Left cardiac atrium (tissue), 4 donors: ENCODE measurements at places on chromosomes 2 and 18. TPM values are rescaled to one million over a fixed set of nuclear protein-coding genes. Genes with fewer than 3 reads are reported as not detected.
A peak's percentile ranks its signal among the peaks of the same experiment; 100 is the strongest.

DNA sequence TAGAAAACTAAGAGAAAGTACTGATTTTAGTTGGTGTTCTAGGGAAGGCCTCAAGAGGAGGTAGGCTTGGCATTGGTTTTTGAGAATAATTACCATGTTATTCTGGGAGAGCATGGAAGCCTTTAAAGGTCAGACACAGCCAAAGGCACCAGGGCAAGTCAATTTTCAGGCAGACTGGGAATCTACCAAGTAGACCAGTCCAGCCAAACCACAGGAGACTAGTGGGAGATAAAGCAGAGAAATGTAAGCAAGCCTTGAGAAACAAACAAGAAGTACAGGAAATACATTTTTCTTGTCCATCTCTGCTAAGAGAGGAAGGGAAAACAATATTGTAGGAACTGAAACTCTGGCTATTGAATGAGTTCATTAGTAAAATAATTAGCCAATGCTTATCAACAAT lies 5.5 kb upstream of the CCDC68 start:
- no peak for DNase-seq

- no peak for DNase-seq
These were observed 197.3 kb downstream of the SLC8A1 start for GRCh38 chr2:40254611-40255010.

RAD51AP2 gene
- total RNA-seq, result 0.16 TPM

- DNase-seq, result no peak
These were observed 18.4 kb downstream of the VPS54 start for GRCh38 chr2:64000630-64001381.

- no peak for DNase-seq
These were observed 90.3 kb downstream of the PIK3C3 start for GRCh38 chr18:42045346-42045745.

GRCh38 chr2:196376984-196377877 lies 205.9 kb upstream of the STK17B start:
- no peak for DNase-seq

DPP4 gene
- total RNA-seq, result 1.7 TPM

DNA sequence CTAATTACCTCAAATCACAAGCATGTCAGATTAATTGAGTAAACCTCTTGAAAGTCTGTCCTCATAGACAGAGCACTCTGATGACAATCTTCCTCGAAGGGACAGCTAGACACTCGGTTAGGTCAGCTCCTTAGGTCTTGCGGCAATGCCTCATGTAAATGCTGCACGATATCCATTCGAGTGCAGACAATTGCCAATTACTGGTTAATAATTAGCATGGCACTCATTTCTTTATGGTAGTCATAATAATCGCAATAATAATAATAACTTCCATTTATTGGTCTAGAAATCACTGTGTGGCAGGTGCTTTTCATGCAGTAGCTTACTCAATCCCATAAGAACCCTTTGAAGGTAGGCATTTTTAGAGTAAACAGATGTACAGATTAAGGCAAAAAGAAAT lies 44.7 kb upstream of the DSC1 start:
- DNase-seq, result no peak

PCARE gene
- total RNA-seq, result 1.0 TPM

DNA sequence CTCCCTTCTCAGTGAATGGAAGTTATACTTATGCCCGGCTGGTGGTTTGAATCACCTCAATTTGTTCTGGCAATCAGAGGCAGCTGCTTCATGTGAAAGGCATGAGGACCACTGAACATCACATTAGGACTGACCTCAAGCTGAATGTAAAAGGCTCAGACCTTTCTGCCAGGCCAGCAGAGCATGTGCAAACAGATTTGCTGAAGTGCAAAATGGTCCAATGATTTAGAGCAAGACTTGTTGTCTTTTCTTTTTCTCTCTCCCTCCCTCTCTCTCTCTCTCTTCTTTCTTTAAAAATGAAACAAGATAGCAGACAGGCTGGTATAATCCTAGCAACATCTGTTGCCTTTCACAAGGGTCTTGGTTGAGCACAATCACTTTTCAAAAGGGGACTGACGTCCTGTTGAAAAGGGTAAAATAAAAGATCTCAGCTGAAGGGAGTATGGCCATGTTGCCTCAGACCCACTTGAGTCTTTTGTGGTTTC lies 13.3 kb upstream of the CDH7 start:
- no peak for DNase-seq

DNA sequence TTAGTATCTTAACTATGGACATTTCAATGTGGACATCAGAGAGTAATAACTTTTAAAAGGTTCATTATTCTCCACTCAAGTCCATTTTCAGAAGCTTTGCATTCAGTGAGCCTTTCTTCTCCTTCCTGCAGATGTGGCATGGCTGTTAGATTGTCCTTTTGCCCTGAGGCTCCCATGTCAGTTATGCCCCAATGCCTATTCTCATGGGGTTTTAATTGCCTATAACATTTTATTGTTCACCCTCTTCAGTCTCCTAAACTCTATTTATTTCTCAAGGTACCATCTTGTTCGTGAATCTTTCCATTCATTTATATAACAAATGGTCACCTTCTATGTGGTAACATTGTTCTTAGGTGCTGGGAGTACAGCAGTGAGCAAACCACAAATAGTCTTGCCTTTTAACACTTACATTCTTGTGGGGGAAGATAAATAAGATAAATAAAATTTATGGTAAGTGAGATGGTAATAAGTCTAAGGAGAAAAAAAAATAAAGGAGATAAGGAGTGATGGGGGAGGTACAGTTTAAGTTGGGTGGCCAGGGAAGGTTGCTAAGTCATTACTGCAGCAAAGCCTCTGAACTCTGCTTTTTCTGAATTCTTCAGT lies 277.9 kb upstream of the SIX3 start:
- DNase-seq, result no peak

SERPINB13 gene
- total RNA-seq, result not detected

STK11IP gene
- total RNA-seq, result 14.1 TPM

DNA sequence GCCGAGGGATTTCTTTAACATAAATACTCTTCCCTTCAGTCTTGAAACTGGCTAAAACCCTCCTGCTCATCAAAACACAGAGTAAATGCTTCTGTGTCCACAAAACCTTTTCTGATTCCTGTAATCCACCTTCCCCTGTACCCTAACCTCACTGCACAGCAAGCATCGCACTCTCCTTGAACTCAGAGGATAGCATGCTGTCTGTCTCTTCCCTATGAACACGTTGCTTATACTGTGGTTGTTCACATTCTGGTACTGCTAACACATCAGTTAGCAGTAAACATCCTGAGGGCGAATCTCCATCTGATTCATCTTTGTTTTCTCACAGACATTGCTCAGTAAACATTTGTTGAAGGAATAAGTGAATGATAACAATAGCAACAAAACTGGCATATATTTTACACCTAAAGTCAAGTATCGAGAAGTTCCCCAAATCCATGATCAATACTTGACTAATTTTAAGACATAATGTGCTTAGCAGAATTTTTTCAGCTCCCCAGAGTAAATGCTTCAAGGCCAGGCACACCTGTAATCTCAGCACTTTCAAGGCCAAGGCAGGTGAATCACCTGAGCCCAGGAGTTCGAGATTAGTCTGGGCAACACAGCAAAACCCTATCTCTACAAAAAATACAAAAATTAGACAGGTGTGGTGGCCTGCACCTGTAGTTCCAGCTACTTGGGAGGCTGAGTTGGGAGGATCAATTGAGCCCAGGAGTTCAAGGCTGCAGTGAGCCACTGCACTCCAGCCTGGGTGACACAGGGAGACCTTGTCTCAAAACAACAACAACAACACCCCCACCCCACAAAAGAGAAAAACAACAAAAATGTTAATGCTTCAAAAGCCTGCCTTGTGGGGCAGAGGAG lies 45.6 kb upstream of the LPIN2 start:
- no peak for DNase-seq

DNA sequence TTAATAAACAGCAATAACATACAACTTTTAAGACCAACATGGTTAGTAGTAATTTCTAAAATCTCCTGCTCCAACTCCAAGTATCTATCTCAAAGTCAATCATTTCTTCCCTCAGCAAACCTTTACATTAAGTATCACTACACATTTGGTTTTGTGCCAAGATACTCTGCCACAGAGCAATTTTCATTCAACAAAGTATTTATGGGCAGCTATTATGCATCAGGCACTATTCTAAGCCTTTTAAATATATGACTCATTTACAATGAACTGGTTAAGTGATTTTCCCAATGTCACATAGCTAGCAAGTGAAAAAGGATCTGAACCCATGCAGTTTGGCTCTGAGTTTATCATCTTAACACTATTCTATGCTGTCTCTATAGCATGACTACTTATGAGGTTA lies 264.3 kb downstream of the NOL4 start:
- DNase-seq, result no peak

ZC3H6 gene
- 18.7 TPM for total RNA-seq

ARHGEF33 gene
- 0.44 TPM for total RNA-seq

C2orf49 gene
- 15.6 TPM for total RNA-seq

CTAGE1 gene
- not detected for total RNA-seq

DNA sequence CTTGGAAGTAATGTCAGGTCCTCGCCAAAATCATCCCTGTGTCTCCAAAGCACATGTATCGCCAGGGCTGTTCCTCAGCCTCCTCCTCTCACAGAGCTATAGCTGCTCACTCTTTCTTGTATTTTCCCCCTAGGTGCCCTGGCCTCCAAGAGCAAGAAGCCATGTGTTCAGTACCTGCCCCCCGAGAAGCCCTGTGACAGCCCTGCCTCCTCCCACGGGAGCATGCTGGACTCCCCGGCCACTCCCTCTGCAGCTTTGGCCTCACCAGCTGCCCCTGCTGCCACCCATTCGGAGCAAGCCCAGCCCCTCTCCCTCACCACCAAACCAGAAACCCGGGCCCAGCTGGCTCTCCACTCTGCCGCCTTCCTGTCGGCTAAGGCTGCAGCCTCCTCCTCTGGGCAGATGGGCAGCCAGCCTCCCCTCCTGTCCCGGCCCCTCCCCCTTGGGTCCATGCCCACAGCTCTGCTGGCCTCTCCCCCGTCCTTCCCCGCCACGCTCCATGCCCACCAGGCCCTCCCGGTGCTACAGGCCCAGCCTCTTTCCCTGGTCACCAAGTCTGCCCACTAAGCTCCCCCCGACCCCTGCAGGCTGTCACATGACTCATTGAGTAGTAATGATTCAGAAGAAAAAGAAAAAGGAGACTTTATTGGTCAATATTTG lies 18.8 kb downstream of the TGOLN2 start:
- peak; percentile 74 for DNase-seq

DNA sequence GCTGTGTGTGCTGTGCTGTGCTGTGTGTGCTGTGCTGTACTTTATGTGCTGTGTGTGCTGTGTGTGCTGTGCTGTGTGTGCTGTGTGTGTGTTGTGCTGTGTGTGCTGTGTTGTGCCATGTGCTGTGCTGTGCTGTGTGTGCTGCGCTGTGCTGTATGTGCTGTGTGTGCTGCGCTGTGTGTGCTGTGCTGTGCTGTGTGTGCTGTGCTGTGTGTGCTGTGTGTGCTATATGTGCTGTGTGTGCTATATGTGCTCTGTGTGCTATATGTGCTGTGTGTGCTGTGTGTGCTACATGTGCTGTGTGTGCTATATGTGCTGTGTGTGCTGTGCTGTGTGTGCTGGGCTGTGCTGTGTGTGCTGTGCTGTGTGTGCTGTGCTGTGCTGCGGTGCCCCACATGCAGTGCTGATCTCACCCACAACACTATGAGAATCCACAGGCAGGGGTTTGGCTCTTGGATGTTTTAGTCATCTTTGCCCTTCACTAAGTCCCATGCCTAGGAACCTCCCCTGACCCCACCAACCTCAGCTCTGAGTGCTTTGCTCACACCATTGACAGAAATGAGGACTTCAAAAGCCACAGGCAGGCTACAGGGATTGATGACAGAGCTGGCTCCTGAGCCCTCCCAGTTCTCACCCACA lies 30.5 kb upstream of the MAL start:
- DNase-seq, result no peak
